CD4-positive, alpha-beta T cell (primary cell): ENCODE measurements at places on chromosomes 12 and 14.

DNA sequence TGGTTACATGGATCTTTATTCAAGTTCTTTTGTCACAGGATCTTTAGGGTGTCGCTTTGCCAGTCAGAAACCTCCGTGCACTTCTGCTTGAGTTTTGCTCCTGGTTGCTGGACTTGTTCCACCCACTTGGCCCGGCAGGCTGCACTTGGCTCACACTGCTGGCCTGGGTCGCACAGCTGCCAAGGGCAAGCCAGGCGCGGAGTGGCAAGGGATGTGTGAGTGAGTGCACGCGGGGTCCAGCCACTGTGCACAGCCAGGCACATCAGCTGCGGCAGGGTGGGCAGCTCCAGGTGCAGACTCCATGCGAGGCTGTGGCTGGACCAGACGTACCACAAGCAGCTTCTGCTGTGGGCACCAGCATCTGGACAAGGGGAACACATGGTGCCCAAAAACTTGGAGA, 76.6 kb downstream of the DERA start:
- no peak for DNase-seq

GRCh38 chr14:61331992-61332657, 10.7 kb downstream of the PRKCH start:
- peak; percentile 16 for DNase-seq

DNA sequence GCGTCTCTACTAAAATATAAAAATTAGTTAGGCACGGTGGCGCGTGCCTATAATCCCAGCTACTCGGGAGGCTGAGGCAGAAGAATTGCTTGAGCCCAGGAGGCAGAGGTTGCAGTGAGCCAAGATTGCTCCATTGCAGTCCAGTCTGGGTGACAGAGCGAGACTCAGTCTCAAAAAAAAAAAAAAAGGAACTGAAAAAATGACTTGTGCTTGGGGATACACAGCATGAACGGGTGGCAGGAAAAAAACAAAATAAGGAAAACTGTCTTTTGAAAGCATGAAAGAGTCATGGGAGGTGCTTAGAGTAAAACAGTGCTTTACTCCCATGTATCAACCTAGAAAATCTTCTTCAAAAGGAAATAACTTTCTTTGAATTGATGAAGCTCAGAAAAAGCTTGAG, 80.8 kb downstream of the TMTC1 start:
- no peak for DNase-seq

DNA sequence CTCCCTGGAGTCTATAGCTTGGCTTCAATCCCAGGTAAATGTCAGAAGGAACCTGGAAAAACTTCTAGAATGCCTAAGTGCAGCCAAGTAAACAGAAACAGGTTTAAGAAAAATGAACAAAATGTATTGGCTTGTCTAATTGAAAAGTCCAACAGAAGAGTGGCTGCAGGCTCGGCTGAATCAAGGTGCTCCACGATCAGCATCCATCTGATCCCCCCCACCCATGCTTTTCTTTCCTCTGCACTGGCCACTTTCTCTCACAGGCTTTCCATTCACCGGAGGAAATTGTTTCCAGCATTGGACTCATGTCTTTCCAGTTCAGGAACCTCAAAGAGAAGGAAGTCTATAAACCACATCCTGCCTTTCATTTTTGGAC, 42.0 kb upstream of the C14orf180 start:
- DNase-seq: no peak

DNA sequence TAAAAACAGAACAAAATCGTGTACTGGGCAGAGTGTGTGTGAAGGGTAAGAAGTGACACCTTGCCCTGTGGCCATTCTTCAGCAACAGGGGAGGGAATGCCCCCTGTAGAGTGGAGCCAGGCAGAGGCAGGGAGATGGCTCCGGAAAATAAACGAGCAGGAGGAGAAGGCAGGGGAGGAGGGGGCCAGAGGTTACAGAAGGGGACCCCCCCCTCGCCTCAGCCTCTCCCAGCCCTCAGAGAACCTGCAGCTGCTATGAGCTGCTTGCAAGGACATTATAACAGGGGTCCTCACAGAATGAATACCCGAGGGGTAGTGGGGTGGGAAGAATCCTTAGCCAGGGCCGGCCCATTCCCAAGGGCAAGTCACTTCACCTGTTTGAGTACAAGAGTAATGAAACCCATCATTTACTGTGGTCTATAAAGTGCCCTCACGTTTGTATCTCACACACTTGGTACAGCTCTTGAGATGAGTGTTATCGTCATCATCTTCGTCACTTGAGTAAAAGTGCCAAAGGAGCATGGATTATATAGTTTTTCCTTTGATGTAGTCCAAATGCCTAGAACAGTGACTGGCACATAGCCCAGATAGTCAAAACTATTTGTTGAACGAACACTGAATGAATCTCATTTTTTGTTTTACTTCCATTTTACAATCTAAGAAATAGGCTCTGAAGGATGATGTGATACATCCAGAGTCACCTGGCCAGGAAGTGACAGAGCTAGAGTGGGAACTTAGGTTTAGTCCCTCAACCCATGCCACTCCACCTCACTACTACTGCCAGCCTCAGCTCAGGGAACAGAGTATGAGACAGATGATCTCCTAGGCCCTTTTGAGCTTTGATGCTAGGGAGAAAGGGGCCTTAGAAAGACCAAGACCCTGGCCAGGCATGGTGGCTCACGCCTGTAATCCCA, 14.5 kb downstream of the SCNN1A start:
- no peak for DNase-seq

- DNase-seq: no peak
These were observed 171.3 kb upstream of the NTF3 start for GRCh38 chr12:5260591-5261086.

DNA sequence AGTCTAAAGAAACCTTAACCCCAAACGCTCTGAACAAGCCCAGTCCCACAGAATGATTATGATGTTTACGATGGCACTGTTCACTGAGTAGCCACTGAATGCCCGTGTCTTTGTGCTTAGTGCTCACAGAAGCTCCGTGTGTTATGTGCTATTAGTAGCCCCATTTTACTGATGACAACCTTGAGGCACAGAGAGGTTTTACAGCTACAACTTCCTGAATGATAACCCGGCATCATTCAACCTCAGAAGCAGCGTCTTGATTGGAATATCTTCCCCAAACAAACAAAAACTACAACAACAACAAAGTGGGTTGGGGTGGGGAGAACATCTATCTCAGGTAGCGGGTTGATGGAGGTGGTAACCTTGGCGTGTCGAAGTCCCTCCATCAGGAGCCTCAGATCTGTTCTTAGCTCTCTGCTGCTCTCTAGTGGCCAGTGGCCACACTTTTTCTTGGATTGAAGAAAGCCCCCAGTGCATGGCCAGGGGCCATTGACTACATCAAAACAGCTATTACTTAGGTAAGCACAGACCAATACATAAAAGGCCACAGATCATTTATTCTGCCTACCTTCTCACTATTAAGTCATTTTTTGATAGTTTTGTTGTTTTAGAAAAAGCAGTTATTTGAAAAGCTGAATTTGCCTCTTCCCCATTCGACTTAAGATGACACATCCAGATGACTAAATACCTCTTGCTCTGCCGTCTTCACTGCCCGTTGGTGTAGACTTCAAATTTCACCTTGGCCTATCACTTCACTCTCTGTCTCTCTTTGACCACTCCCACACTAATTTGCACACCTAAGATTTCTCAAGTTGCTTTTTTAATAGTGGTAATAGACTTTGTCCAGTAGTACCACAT, 376.9 kb downstream of the GALC start:
- DNase-seq: no peak

DNA sequence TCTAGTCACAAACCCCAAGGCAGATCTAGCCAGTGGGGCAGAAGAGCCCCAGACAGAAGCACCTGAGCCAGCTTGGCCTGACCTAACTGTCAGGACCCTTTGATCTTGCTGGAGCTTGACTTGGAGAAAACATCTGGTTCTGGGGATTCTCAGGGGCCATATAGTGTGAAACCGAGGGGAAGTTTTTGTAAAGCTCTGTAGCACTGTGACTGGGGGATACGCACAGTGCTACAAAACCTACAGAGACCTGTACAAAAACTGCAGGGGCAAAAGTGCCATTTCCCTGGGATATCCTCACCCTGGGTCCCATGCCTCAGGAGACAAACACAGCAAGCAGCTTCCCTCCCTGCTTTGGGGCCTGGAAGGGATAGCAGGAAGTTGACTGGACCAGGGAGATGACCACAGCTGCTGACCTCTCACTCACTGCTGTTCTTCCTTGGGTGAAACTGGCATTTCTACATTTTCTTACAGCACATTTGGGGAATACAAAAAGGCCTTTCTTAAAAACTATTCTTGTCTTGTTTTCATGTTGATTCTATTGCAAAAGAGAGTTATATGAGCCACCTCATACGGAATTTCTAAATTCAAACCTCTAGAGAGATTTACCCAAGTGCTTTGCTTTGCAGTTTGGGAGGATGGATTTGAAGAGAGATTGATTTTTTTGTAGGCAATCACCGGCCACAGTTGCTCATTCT, 140.0 kb downstream of the DAD1 start:
- no peak for DNase-seq

DNA sequence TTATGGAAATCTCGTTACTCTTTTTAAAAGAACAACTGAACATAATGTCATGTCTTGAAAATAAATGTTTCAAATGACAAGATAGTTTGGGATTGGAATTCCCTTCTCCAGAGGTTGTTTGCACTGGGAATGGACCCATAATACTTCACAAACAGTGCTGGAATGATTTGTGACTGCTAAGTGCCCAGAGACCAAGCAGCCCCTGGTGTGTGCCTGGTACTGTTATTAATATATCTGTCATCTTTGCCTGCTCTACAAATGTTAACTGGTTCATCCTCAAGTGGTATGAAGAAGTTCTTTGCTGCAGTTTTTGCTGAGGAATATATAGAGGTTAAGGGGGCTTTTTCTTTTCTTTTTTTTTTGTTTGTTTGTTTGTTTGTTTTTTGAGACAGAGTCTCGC, 64.9 kb upstream of the DACT1 start:
- no peak for DNase-seq
